ENCODE measurements at places on chromosomes 1 and 21. TPM values are rescaled to one million over a fixed set of nuclear protein-coding genes. Genes with fewer than 3 reads are reported as not detected.

The FOXD2 gene
- total RNA-seq: not detected

The ACOT7 gene
- total RNA-seq: 11.8 TPM

The AMY2A gene
- not detected for total RNA-seq

The ITGB2 gene
- 0.25 TPM for total RNA-seq

The UBE2U gene
- 0.11 TPM for total RNA-seq

The PTAFR gene
- 0.07 TPM for total RNA-seq

The LEFTY2 gene
- 14.0 TPM for total RNA-seq

The NTMT2 gene
- not detected for total RNA-seq

The DSCAM gene
- 0.42 TPM for total RNA-seq

The TMEM234 gene
- 26.2 TPM for total RNA-seq

The PSRC1 gene
- total RNA-seq: 41.8 TPM
